Spleen (tissue), 13 donors: ENCODE measurements at places on chromosomes 1 and 21. TPM values are rescaled to one million over a fixed set of nuclear protein-coding genes. Genes with fewer than 3 reads are reported as not detected.

FNDC10 gene
- 4.7 TPM for total RNA-seq

REG4 gene
- total RNA-seq, result not detected

DNA sequence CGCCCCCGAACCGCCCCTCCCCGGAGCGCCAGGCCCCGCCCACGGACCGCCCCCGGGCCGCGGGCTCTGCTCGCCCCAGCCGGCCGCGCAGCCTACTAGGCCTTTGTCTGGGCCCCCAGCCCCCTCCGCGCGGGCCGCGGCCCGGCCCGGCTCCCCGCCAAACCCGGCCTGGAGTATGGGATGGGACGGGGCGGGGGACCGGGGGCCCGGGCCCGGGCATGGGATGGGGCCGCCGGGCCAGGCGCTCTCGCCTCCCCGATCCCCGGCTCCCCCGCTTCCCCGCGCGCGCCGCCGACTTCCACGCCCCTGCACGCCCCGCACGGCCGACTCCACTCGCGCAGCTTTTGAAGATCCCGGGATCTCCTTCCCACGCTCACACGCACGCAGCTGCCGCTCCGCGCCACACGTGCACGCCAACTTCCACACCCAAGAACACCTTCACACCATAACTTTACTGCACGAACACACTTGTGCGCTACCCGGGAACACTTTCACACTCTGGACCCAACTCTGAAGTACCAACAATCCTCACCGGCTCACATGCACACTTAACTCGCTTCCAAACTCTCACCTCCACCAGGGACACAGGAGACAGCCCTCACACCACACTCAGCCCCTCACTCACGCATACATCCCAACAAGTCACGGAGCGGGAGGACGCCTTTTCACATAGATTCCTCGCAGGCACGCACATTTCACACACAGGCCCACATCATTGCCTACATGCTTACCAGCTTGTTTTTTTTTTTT, 437 bp upstream of the HSPG2 start:
- DNase-seq, result peak; percentile 91

GRCh38 chr1:192797891-192798290, 10.9 kb upstream of the RGS2 start:
- no peak for DNase-seq

GRCh38 chr1:231028682-231029081, 11.4 kb downstream of the FAM89A start:
- no peak for DNase-seq

DNA sequence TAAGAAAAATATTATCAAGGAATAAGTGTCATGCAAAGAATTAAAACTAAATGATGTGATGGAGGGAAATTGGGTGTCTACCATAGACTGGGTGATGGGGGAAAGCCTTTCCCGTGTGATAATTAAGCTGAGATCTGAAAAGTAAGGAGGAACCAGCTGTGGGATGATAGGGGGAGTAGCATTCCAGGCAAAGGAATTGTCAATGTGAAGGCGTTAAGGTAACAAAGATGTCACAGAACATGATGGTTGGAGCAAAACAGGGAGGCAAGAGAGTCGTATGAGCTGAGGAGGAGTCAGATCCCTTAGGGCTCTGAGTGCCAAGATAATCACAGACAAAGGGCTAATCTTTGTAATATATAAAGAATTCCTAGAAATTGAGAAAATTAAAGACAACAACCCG, 170.1 kb downstream of the CDC7 start:
- no peak for DNase-seq
